Pancreas (tissue), 10 donors: ENCODE measurements at places on chromosomes 4 and X. TPM values are rescaled to one million over a fixed set of nuclear protein-coding genes. Genes with fewer than 3 reads are reported as not detected.

DNA sequence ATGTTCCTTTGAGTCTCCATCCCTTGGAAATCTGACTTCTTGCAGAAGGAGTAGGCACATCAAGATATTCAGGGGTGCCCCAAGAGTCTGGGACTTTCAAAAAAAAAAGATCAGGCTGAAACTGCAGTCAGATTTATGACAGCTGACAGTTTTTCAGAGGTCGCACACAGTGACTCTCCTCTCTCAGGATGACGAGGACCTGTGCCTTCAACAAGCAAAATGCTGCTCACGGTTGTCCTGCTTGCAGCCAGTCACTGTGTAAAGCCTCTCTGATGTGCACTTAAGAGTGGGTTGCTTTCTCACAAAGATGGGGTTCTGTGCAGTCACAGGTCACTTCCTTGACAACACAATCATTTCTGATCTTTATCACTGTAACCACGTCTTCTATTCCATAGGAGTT lies 178.2 kb downstream of the PTTG2 start:
- peaks cover 22% of the 10 kb centered on the region for H3K4me1 ChIP-seq
- no peak overlapping the region for H3K4me3 ChIP-seq
- DNase-seq: no peak
- H3K27ac ChIP-seq: no peak overlapping the region

DNA sequence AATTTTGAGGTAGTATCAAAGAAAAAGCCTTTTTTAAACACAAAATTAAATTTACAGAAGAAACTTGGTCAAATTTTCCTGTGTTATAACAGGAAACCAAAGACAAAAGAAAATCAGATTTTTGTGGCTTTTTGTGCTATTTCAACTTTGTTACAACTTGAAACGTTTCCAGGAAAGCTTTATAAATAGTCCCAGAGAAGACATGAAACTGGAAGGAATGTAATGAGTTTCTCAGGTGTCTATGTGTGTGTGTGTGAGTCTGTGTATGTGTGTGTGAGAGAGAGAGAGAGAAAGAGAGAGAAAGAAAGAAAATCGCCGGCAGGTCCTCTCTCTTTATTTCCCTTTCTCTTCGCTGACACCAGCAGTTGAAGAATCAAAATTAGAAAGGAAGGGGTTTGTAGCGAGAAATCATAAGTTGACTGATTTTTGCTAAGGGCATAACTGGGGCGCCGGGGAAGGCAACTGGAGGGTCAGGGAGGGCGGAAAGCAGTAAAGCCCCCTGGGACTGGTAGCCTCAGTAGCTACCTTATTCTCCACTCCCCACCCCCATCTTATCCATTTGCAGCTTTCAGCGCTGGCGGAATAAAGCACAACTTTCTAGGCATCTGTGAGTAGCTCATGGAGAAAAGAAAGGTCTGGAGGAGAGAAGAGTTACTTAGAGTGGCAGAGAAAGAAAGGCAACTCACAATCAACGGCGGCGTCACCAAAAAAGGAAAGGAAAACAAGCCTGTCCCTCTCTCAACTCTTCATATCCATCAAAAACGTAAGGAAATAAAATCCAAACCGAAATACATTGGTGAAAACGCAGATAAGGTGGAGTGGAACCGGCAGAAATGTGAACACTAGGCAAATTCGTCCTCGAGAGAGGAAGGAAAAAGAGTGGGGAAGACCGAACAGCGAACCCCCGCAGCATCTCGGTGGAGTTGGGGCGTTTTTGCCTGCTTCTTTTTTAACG lies 1.3 kb downstream of the TMEM47 start:
- peak overlapping the region; percentile 49 for H3K4me3 ChIP-seq
- H3K27me3 ChIP-seq: no peaks in the 10 kb centered on the region
- no peaks in the 10 kb centered on the region for H3K4me1 ChIP-seq
- no peak for DNase-seq

DNA sequence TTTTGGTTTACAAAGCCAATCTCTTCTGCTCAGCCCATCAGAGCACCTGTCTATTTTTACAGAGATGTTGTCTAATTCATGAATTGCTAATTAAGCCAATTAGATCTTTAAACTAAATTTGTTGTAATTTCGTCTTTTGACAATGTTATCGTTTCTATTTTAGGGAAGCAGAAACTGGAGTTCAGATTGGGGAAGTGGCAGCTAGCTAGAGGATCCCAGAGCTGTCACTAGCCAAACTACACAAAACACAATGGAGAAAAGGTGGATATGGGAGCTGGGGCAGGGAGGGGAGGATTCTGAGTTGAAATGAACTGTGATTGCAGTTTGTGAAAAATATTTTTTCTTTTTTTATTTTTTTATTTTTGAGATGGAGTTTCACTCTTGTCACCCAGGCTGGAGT lies 35.8 kb downstream of the CASP3 start:
- H3K27ac ChIP-seq: no peak overlapping the region
- no peaks in the 10 kb centered on the region for H3K27me3 ChIP-seq
- H3K4me1 ChIP-seq: no peaks in the 10 kb centered on the region
- no peaks in the 10 kb centered on the region for H3K36me3 ChIP-seq

DNA sequence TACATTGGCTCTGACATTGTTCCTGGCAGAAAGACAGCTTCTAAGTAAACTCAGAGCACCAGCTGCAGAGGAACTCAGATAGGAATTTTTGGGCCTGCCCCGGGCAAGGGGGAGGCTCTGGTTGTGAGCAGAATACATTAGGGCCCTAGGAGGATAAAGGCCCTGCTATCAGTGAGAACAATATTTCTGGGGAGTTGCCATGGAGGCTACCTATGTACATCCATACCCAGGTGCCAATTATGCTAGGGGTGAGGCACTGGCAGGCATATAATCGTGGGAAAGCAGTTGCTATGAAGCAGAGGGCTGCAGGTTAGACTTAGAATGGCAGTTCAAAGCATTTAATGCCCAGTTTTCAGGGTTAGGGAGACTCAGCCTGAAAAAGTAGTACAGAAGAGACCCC lies 273.5 kb upstream of the EDA2R start:
- no peak overlapping the region for H3K4me3 ChIP-seq
- H3K4me1 ChIP-seq: no peaks in the 10 kb centered on the region
- no peaks in the 10 kb centered on the region for H3K27me3 ChIP-seq
- H3K36me3 ChIP-seq: no peaks in the 10 kb centered on the region
- no peak overlapping the region for H3K27ac ChIP-seq

- no peaks in the 10 kb centered on the region for H3K36me3 ChIP-seq
- no peak overlapping the region for H3K27ac ChIP-seq
- H3K4me3 ChIP-seq: peak overlapping the region; percentile 58
- H3K4me1 ChIP-seq: no peaks in the 10 kb centered on the region
- DNase-seq: no peak
These were observed 815 bp downstream of the HCCS start for GRCh38 chrX:11111947-11112346.

GRCh38 chr4:138935-139334 lies 14.6 kb downstream of the ZNF718 start:
- DNase-seq: no peak
- no peak overlapping the region for H3K27ac ChIP-seq
- H3K4me1 ChIP-seq: no peaks in the 10 kb centered on the region
- H3K36me3 ChIP-seq: peaks cover 3% of the 10 kb centered on the region
- H3K27me3 ChIP-seq: no peaks in the 10 kb centered on the region
- H3K4me3 ChIP-seq: no peak overlapping the region

DNA sequence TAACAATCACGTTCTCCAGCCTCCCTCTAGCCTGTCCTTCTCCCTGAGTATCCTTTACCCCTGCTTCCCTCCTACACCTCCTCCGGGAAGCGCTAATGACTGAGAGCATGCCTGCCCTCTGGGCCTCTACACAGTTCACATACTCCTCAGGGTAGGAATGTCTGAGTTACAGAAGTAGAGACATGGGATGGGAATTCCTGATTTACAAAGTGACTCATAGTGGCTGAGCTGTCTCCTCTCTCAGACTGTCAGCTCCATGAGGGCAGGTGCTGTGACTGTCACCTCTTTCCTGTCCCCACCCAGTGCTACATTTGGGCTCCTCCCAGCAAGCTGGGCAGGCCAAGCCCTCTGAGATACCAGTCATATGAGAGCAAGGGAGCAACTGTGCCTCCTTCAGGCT lies 2.6 kb downstream of the LAS1L start:
- no peak overlapping the region for H3K27ac ChIP-seq
- no peak for DNase-seq
- no peaks in the 10 kb centered on the region for H3K4me1 ChIP-seq
- H3K36me3 ChIP-seq: no peaks in the 10 kb centered on the region

DNA sequence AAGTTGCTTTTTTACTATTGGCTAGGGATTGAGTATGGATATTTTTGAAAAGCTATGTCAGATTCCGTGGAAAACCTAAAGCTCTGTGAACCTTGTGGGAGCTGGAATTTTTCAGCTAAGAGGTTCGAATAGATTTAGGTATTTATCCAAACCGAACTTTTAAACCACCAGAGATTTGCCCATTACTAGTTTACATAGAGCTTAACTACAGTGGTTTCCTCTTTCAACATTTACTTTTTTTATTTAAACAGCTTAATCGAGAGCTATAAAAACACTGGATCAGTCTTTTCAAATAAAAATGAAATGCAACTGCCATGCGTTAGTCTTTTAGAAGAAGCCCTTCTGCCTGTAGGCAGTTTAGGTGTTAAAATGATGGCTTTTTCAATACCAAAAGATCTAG lies 377.0 kb downstream of the RPA4 start:
- H3K4me3 ChIP-seq: no peak overlapping the region
- no peaks in the 10 kb centered on the region for H3K36me3 ChIP-seq
- no peaks in the 10 kb centered on the region for H3K4me1 ChIP-seq
- peaks cover 5% of the 10 kb centered on the region for H3K27me3 ChIP-seq
- no peak overlapping the region for H3K27ac ChIP-seq

DNA sequence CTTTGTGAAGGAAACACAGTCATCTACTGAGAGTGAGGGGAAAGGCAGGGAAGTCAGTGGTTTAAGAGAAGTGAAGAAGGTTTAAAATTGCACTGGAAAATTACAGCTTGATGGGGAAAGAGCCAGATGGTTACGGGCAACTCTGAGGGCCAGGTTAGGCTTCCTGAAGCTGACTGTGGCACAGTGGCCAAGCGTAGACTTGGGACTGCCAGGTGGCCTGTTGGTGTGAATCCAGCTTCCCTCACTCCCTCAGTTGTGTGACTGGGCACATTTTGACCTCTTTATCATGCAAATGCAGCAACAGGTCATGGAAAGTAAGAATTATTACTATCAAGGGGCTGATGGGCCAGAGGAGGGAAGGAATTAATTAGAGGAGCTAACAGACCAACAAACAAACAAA lies 390.1 kb downstream of the UNC5C start:
- no peak overlapping the region for H3K27ac ChIP-seq
- DNase-seq: peak; percentile 34
- no peaks in the 10 kb centered on the region for H3K4me1 ChIP-seq
- H3K4me3 ChIP-seq: no peak overlapping the region

DNA sequence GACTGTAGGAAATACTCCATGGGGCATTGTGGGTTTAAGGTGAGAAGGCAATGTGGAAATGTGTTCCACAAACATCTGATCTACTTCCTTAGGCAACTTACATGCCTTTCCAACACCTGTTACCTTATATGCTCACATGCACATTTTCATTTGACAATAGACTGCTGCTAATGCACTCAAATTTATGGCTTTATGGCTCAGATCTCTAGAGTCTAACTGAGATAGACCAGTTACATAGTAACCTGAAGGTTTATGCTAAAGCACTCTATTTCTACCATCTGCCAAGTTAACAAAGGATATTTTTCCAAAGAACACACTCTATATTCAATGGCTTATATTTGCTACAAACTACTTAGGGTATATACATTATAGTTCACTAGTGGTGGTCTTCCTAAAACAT lies 969.0 kb downstream of the TECRL start:
- H3K27ac ChIP-seq: no peak overlapping the region
- no peak overlapping the region for H3K4me3 ChIP-seq
- DNase-seq: no peak
- H3K4me1 ChIP-seq: no peaks in the 10 kb centered on the region
- no peaks in the 10 kb centered on the region for H3K36me3 ChIP-seq
- H3K27me3 ChIP-seq: no peaks in the 10 kb centered on the region

GRCh38 chr4:1233641-1234308 lies 15.2 kb downstream of the CTBP1 start:
- no peak overlapping the region for H3K27ac ChIP-seq
- no peaks in the 10 kb centered on the region for H3K4me1 ChIP-seq
- no peak overlapping the region for H3K4me3 ChIP-seq
- H3K36me3 ChIP-seq: peaks cover 9% of the 10 kb centered on the region
- peak; percentile 23 for DNase-seq

GRCh38 chr4:18630218-18631110 lies 608.9 kb upstream of the LCORL start:
- no peak overlapping the region for H3K27ac ChIP-seq
- no peaks in the 10 kb centered on the region for H3K27me3 ChIP-seq
- H3K4me1 ChIP-seq: no peaks in the 10 kb centered on the region
- no peaks in the 10 kb centered on the region for H3K36me3 ChIP-seq

GRCh38 chrX:24796204-24796603 lies 102.5 kb downstream of the POLA1 start:
- no peak overlapping the region for H3K27ac ChIP-seq
- no peaks in the 10 kb centered on the region for H3K4me1 ChIP-seq
- DNase-seq: no peak
- no peaks in the 10 kb centered on the region for H3K27me3 ChIP-seq

- no peaks in the 10 kb centered on the region for H3K4me1 ChIP-seq
- no peaks in the 10 kb centered on the region for H3K27me3 ChIP-seq
- H3K27ac ChIP-seq: no peak overlapping the region
These were observed 22.9 kb upstream of the CPE start for GRCh38 chr4:165355900-165356300.

- no peak overlapping the region for H3K27ac ChIP-seq
- no peaks in the 10 kb centered on the region for H3K36me3 ChIP-seq
- DNase-seq: no peak
- no peak overlapping the region for H3K4me3 ChIP-seq
- H3K4me1 ChIP-seq: no peaks in the 10 kb centered on the region
- no peaks in the 10 kb centered on the region for H3K27me3 ChIP-seq
These were observed 112.8 kb upstream of the PITX2 start for GRCh38 chr4:110735686-110736085.

GRCh38 chr4:153142700-153143438 lies 61.4 kb upstream of the TRIM2 start:
- H3K27me3 ChIP-seq: no peaks in the 10 kb centered on the region
- DNase-seq: peak; percentile 73
- H3K27ac ChIP-seq: peak overlapping the region; percentile 69
- H3K4me3 ChIP-seq: no peak overlapping the region

KIF4A gene
- 0.12 TPM for total RNA-seq

DCX gene
- total RNA-seq: not detected

TMSB15A gene
- not detected for total RNA-seq

NXF2 gene
- not detected for total RNA-seq

XAGE2 gene
- not detected for total RNA-seq

PASD1 gene
- total RNA-seq: not detected

GAGE12E gene
- total RNA-seq: not detected
